ENCODE measurements at places on chromosomes 7 and 10.

GRCh38 chr10:131760416-131761166, 140.2 kb upstream of the PPP2R2D start:
- no peak for DNase-seq

- DNase-seq = no peak
Measured at GRCh38 chr7:81693080-81693479, 76.8 kb downstream of the HGF start.

- DNase-seq = no peak
Measured at GRCh38 chr7:67547183-67547907, 550.7 kb downstream of the TYW1 start.

DNA sequence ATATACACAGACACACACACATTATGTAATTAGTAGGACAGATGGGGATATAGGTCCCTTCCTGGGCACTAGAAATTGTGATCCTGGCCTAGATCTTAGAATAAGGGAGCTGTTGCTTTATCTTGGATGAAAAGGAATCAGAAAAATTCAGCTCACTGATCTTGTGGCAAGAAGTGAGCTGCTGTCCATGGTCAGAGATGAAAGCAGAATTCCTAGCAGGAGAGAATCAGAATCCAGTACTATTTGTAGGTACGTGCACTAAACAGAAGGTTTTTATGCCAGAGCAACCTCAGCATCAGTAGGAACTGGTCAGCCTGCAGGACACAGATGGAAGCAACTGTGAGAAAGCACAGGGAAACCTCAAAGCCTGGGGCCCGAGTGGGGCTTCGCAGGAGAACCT, 549.2 kb upstream of the POM121L12 start:
- DNase-seq = no peak

DNA sequence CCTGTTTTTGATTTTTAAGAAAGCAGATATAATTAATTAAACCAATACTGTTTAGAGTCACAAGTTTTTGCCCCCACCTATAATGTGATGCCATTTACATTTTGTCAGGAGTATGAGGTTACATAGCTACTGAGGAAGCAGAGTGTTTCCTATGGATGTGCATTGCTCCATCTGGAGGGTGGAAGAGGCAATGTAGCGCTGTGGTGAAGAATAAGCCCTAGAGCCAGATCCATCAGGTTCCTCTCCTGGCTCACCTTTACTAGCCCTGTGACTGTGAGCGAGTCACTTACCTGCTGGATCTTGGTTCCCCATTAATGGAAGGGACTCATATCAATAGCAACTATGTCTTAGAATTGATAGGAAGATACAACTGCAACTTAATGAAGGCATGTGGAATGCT, 216.0 kb downstream of the GPAM start:
- DNase-seq = no peak

DNA sequence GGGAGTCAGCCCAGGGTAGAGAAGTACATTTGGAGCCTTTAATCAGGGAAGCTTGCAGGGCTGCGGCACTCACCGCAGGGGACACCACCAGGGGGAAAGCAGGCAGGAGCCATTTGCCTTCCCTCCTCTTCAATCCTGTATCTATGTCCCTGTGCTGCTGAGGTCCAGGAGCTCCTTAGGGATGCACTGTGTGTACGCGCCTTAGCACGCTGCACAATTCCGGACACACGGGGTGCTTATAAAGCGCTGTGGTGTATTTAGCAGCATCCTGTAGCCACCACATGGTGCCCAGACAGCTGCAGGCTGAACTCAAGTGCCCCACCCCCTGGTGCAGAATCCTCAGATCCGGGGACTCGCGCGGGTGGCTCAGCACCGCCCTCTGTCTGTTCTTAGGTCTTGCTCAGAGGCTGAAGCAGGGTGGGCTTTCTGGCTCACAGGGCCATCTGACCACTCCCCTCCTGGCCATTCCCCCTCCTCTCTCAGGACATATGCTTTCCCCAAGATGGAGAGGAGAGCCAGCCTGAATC, 421.4 kb downstream of the SDK1 start:
- peak; percentile 23 for DNase-seq
